ENCODE measurements at places on chromosomes 12 and 14. TPM values are rescaled to one million over a fixed set of nuclear protein-coding genes. Genes with fewer than 3 reads are reported as not detected.

DNA sequence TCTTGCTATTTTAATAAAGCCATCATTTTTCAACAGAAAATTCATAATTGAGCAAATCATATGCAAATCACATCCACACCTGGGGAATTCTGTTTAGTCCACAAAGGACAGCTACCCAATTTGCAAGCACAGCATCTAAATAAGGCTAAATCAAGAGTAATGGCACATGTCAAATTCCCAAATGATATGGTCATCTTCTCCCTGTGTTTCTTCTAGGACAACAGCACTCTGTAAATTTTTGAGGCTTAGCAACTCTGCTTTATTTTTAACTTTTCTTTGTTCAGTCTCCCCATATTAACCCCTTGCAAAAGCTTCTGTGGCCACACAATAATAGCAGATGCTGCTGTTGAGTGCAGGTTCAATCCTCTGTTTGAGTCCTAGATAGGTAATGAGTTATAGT, 155.6 kb upstream of the DAAM1 start:
- no peak for DNase-seq

DNA sequence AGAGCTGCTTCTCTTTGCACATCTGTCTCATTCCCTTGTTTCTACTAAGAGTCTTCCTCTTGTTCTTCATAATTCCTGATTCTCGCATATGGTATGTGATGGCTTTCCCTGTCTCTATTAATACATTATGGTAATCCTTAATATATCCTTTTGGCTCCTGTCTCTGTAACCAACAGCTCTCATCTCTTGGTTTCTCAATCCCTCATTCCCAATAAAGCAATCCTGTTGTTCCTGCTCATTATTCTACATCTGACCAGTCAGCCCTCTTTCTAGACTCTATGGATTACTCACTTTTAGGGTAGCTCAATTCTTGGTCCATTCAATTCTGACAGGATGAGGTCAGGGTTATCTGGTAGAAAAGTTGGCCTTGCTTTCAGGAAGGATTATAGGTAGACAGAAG, 349.9 kb downstream of the LRIG3 start:
- no peak for DNase-seq

DNA sequence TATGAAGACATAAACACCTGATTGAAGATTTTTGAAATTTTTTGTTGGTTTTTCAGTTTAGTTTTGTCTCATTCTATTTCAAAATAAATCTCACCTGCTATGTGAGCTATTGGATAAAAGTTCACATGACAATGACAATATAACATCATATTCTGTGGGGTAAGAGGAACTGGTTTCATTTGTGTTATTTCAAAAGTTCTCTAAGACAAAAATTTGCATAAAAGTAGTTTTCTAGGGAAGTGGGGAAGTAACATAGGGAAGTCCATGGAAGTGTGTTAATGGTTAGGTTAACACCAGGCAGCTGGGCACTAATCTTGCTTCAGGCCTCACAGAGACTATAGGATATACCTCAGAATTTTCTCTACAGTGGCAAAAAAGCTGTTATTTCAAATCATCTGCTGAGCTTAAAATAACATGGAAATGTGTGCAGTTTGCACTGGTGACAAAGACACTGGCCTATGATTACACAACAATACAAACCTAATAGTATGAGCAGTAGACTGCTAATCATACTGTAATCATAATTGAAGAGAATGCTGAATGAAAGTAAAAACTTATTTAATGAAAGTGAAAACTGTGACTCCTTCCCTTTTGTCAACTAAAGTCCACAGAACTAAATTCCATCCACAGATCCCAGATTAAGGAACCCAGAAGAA, 710.6 kb upstream of the TMEM132C start:
- DNase-seq: no peak

- no peak for DNase-seq
These were observed 4.0 kb downstream of the PTGDR start for GRCh38 chr14:52271538-52271937.

RERG gene
- total RNA-seq: 15.9 TPM

- DNase-seq: no peak
These were observed 3.1 kb downstream of the ADCY4 start for GRCh38 chr14:24331731-24332267.

TCL1B gene
- total RNA-seq: not detected

FSCB gene
- not detected for total RNA-seq

TAS2R8 gene
- not detected for total RNA-seq

RASSF9 gene
- total RNA-seq: 1.5 TPM

DNA sequence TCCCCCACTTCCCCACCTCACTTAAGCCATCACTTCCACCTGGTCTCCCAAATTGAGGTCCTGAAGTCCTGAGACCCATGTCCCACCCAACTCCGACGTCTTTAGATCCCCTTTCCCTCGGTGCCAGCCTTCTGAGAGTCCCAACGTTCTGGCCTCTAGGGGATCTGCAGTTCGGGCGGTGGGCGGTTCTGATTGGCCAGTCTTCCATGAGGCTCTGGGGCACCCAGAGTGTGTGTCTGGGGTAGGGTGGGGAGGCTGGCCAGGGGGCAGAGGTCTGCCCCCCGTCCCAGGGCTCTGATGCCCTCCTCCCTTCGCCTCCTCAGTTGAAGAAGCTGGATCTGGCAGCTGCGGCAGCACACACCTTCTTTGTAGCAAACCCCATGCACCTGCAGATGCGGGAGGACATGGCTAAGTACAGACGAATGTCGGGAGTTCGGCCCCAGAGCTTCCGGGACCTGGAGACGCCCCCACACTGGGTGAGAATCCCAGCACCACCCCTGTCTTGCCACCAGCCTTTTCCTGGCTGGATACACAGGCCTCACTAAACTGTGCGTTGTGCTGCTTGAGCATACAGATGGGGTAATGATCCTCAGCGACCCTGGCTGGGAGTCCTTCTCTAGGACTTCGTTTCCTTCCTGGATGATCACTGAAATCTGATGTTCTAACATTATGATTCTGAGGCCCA, 1.5 kb downstream of the P3H3 start:
- DNase-seq: no peak

GRCh38 chr12:12538535-12538934, 24.1 kb downstream of the DUSP16 start:
- no peak for DNase-seq

KLRD1 gene
- 3.3 TPM for total RNA-seq

- DNase-seq: no peak
These were observed 151.6 kb upstream of the SYT1 start for GRCh38 chr12:78712834-78713481.

- DNase-seq: no peak
These were observed 300 bp upstream of the CCND2 start for GRCh38 chr12:4273273-4273651.

PDE3A gene
- 8.0 TPM for total RNA-seq

DNA sequence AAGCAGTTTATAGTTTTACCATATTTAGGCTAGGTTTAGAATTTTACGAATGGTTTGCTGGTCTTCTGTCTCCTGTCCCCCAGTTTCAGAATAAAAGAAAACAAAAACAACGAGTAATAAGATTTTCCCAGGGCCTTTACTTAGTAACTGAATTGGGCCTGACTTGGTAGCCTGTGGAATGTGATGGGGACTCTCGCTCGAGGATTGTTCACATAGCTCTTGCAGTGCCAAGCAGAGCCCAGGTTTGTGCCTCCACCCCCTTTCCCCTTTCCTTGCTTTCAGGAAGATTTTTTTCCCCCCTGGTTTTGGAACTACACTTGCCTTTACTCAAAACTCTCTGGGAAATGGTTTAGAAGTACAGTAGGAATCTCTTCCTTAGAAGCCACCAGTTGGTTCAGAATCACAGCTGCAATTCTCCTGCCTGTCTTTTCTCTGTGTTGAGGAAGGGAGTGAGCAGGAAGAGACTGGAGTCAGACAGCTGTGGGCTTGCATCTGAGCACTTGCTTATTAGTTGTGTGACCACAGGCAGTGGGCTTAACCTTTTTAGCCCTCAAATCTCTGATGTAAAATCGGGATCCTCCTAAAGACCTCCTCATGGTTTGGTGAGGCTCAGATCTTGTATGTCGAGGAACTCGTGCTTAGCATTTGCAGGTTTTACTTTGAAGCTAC, 501.2 kb downstream of the PCNX1 start:
- no peak for DNase-seq
